ENCODE measurements at places on chromosomes 4 and X.

DNA sequence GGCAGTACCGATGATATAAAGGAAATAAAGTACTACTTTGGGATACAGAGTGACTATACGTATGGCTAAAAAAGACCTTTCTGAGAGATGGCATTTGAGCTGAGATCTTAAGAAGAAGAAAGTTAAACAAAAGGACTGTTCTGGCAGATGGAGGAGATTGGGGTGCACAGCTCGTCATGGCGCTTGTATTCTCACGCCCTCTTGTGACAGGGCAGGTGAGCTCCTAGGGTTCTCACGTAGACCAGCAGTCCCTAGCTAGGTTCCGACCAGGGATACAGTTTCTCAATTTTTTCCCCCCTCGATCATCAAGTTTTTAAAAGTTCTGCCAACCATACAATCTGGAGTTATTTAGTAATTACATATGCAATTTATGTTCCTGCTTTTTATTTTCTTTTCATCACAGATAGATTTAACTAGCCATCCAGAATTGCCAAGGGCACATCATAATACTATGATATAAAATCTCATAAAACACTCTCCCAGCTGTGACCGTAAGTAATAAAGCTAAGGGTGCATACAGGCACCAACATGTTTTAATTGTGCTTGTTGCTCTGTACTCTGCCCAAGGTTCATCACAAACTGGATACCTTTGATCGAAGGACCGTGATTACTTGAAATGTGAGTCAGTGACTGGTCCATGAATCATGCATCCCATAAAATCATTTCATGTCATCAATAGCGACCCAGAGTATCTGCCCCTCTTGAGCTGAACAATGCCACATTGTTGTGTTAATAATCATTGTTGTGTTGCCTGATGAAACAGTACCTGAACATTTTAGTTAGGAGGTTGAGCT, 69.4 kb upstream of the ZNF518B start:
- DNase-seq = no peak

GRCh38 chr4:95556207-95556859, 7.6 kb upstream of the UNC5C start:
- DNase-seq = no peak

- DNase-seq = no peak
These were observed 272.2 kb upstream of the RASGEF1B start for GRCh38 chr4:81743731-81744435.

DNA sequence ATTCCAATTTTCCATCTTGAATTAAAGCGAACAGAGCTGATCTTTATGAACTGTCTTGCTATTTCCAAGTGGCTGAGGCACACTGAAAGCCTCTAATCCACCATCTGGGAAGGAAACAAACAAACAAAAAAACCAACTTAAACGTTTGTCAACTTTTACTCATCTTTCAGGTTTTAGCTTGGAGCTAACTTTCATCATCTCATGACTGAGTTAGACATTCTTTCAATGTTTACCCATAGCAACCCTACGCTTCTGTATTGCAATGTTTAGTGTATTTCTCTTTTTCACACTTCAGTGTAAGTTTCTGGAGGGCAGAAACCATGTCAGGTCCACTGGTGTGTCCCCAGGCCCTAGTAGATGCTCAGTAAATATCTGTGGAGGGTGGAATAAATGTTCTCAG, 343.8 kb downstream of the GBA3 start:
- DNase-seq = no peak

DNA sequence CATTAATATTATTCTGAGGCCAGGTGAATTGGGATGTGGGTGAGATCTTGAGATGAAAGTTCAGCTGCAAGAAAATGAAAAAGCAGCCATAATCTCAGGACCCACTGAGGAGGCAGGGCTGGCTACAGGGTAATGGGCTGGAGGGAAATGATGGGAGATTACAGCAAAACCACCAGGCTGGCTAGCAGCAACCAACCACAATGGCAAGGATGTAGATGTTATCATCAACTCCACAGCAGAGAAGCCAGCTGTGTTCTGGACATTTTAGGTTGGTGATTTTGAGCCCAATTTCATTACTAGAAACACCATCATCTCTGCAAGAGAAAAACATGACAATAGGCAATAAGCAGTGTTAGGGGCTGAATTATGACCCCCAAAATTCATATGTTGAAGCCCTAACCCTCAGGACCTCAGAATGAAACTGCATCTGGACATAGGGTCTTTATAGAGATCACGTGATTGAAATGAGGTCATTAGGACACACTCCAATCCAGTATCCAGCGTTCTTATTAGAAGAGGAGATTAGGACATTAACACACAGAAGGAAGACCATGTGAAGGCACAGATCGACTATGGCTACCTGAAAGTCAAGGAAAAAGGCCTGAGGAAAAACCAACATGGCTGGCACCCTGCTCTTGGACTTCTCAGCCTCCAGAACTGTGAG, 139.8 kb upstream of the KIT start:
- no peak for DNase-seq

DNA sequence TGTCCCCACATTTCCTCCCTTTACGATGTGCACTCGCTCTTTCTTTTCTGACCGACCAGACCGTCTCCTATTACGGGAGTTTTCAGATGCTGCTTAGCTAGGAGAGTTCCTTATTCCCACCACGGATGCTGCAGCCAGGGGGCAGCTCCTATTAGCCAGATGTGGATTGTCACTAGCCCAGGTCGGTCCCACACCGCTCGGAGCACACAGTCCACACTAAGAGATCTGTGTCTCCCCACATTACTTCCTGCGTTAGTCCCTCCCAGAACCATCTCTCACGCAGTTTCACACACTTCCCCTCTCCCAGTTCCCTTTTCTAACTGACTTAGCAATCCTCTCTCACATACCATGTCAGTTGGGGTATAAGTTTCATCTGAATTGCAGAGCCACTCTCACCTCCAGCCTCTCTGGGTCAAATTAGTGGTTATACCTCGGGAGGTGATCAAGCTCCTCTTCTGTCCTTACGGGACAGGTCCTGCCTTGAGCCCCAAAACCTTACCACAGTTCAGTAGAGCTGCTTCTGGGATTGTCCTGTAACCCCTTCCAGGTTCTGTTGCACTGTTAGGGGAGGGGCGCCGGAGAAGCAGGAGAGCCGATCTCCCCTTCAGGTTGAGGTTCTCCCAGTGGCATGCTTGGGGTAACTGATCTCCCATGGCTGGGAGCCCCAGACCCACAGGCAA, 28.2 kb downstream of the SULT1E1 start:
- DNase-seq = no peak

DNA sequence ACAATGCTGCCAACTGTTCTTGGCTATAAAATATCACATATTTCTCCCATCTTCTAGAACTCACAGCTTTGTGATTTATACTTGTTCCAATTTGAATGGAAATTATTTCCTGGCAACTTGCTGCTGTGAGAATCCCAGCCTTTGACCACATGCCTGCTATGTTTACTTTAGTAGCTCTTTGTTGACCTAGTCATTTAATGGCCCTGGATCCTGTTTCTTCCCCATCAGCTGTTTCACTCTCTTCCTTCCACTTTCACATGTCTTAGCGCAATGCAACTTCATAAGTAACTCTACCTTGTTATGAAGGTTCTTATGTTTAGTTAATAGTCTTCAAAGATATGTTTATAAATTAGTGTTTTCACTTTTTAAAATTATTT, 1973.6 kb upstream of the AGA start:
- no peak for DNase-seq

GRCh38 chr4:65865489-65865888, 195.2 kb upstream of the EPHA5 start:
- no peak for DNase-seq

GRCh38 chr4:7279902-7280301, 87.6 kb downstream of the SORCS2 start:
- no peak for DNase-seq

GRCh38 chr4:29309050-29309449, 1411.1 kb upstream of the PCDH7 start:
- no peak for DNase-seq

DNA sequence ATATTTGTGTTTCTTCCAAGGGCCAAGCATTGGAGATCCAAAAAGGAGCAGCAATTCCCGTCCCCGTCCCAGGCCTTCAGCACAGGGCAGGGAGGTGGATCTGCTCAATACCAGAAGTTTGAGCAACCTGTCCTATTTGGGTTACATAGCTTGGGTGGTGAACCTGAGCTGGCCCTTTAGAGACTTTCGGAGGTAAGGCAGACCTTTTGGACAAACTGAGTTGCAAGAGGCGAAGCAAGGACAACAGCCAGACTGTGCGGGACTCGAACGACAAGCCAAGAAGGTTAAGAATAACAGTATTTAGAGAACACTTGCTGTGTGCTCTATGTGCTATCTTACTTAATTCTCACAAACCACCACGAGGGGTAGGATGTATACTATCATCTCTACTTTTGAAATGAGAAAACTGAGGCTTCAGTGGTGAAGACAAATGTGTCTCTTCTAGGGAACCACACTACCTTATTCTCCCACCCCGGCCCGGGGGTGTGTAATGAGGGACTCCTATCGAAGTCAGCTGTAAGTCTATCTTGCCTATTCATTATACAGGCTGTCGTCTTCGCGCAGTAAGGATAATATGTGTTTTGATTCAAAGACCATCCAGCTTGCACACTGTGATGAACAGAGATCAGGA, 1.3 kb downstream of the NOP14 start:
- DNase-seq = no peak

Measured in anterior cingulate cortex (tissue), 58 donors.